ENCODE measurements at places on chromosomes 6 and 20.

- no peak for DNase-seq
These were observed 1.9 kb downstream of the SYNCRIP start for GRCh38 chr6:85640821-85641220.

DNA sequence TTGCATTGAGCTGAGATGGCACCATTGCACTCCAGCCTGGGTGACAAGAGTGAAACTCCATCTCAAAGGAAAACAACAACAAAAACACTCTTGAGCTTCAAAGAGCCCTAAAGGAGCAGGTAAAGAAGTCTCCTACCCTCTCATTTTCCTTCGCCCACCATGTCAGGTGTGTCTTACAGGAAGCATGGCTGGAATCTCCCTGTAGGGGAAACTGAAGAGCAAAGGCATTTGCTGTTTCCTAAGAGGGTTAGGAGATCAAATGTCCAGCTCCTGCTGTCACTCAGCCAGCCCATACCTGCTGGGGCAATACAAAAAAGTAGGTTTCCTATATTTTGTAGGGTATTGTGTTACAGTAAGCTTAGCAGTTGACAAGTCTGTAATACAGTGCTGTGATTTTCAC is 43.3 kb downstream of the SPATA2 start:
- DNase-seq, result no peak

DNA sequence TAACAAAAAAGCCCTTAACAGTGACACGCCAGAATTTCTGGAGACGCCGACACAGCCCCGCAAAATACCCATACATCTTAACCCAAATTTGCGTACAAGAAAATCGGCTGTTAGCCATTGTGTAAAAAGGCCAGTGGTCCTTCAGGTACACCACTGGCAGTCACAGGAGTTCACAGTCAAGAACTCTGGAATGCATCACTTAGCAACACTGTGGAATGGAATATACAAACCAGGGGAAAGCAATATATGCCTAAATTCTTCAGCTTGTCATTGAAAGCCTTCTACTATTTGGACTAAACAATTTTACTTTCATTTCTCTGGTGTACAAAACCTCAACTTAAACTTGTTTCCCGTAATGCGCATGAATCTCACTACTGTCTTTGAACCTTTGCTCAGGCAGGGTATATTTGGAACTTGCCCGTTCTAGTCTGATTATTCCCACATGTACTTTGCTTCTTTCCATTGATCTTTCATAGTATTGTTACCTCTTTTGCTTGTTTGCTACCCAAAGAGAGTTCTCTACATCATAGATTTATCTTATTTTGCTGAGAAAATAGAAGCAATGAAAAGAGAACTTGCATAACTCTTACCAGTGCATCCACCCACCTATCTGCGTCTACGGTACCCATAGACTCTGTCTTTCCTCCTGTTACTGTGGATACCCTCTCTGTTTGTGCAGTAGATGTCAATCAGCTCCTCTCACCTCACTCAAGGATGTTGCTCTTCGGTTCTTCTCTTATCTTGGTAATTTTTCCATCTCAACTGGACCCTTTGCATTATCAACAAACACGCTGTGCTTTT is at the start of gene ARMH2:
TSS of gene ARMH2 (minus strand) at position 178 of the 801 bp plus-strand sequence. CDS start at position 118, 60 bp downstream.
- DNase-seq, result no peak

GRCh38 chr6:71254323-71254722 is 34.3 kb upstream of the OGFRL1 start:
- DNase-seq, result no peak

GRCh38 chr20:60240415-60240814 is 282.2 kb downstream of the CDH26 start:
- DNase-seq, result no peak

GRCh38 chr20:58233393-58233792 is 4.9 kb upstream of the ANKRD60 start:
- no peak for DNase-seq

DNA sequence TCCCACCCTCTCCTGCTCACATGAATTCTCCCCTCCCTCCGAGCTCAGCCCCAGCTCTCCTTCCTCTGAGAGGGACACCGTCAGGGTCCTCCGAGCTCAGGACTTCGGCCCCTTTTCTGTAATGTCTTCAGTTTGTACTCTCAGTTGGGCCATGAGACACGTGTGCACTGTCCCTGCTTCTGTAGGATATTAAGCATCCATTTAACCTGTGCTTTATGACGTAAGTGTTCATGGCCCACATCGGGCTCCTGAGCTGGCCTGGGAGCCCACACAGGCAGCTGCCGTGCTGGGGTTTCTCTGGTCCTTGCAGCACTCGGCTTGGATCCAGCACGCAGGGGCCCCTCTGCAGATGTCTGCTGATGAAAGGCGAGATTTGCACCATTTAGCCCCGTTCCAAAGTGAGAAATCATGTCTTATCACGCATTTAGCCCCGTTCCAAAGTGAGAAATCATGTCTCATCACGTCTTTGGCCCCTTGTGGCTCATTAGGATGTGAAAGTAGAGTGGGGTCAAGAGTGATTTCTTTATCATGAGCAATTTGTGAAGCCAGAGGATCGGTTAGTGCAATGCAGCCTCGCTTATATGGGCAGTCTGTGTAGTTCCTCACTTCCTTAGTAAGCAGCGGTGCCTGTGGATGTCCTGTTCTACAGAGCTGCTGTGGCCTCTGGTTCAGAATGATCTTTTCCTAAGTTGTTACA is 25.3 kb downstream of the DUSP22 start:
- no peak for DNase-seq

DNA sequence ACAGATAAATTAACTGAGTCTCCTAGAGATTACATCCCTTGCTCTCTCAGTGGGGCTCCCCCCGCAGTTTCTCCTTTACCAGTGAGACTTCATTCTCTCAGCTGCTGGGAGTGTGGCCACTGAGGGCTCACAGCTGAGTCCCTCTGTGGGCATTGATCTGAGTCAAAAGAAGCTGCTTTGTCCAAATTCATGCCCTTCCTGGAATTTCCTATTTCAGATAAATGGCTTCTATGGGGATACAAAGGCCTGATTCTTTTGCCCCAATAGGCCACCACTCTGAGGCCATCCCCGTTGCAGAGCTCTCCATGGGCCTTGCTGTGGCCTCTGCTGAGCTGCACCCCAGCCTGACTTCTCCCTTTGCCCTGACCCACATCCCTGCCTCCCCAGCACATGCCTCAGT is 10.0 kb downstream of the CST5 start:
- no peak for DNase-seq

GRCh38 chr6:32112431-32112980 is 3.4 kb upstream of the TNXB start:
- DNase-seq, result no peak

DNA sequence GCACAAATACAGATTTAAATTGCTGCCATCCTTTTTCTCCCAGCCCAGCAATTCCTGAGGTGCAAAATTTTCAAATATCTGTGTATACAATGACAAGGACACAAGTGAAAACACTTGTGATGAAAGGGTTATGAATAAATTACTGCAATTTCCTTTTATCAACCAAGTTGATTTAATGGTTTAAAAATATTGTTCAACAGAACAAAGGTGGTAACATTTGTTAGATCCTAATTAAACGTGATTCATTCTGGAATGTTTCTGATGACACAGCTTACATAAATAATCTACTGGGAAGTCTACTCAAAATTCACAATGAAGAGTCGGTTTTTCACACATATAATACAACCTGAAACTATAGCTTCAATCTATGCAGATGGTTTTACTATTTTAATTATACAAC is 17.1 kb downstream of the B4GALT5 start:
- no peak for DNase-seq

DNA sequence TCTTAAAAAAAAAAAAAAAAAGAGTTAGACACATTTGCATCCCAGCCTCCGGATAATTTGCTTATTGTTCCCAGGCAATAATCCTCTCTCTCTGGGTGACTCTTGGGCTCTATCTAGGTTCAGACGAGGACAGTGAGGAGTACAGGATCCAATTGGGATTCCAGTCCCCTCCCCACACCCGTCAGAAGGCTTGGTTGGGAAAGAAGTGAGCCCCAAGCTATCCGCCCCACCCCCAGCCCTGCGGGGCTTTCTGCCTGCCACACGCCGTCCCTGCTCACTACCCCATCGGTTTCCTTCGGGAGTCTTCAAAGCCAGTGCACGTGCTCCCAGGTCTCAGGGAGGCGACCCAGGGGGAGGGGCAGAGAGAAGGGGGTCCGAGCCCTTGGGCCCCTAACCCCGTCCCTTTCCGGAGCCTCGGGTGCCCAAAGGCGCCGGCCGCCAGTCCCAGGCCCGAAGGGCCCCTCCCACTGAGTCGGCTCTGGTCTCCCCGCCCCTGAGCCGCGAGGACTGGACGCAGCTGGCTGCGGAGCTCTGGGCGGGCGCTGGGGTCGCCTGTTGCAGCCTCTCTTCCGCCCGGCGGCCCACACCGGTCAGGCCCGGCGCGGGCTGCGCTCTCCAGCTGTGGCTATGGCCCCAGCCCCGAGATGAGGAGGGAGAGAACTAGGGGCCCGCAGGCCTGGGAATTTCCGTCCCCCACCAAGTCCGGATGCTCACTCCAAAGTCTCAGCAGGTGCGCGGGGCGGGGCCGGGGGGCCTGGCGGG is 2.5 kb downstream of the MYMX start:
- peak; percentile 38 for DNase-seq

DNA sequence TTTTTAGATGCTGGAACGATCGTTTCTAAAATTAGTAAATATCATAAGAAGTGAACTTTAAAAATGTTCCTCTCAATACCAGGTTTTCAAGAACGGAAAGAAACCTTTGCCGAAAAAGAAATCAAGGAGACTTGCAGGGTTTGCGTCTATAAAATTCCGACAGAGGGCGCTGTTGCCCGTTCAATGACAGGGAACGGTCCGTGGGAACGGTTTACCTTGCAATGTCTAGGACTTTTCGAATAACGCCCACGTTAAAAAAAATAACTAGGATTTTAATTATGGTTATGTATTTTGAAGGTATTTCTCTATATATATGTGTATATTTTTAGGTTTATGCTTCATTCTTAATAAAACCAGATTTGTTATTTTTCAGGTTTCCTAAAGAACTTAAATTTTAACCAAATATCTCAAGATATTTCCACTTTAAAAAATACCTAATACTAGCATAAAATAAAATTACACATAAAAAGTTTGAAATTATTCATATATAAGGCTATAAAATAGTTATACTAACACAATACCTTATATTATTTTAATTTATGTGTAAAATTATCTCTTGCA is 2.5 kb upstream of the TFAP2B start:
- DNase-seq, result peak; percentile 78

- peak; percentile 18 for DNase-seq
These were observed 33.1 kb upstream of the SMLR1 start for GRCh38 chr6:130794010-130794697.

DNA sequence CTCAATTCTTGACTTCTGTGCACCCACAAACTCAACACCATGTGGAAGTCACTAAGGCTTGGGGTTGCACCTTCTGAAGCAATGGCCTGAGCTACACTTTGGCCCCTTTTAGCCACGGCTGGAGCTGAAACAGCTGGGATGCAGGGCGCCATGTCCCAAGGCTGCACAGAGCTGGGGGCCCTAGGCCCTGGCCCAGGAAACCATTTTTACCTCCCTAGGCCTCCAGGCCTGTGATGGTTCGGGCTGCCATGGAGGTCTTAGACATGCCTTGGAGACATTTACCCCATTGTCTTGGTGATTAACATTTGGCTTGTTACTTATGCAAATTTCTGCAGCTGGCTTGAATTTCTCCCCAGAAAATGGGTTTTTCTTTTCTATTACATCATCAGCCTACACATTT is 86.9 kb downstream of the MTFR2 start:
- DNase-seq, result no peak

GRCh38 chr6:46993846-46994245 is 48.3 kb downstream of the ADGRF1 start:
- DNase-seq, result no peak

DNA sequence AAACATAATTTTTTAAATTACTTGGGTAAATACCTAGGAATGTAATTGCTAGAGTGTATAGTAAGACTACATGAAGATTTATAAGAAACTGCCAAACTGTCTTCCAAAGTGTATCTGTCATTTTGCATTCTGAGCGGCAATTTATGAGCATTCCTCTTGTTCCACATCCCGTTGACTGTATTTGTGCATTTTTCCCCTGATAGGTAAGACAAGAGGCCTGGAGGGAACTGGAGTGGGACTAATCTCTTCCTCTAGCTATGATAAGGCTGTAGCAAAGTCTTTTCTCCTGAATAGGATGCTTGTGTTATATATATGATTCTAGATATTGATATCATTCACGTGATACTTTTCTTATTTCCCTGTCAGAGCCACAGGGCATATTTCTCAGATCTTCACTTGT is 1557.5 kb downstream of the GRIK2 start:
- DNase-seq, result no peak

- DNase-seq, result no peak
These were observed 64.6 kb downstream of the ABHD12 start for GRCh38 chr20:25325997-25326396.

DNA sequence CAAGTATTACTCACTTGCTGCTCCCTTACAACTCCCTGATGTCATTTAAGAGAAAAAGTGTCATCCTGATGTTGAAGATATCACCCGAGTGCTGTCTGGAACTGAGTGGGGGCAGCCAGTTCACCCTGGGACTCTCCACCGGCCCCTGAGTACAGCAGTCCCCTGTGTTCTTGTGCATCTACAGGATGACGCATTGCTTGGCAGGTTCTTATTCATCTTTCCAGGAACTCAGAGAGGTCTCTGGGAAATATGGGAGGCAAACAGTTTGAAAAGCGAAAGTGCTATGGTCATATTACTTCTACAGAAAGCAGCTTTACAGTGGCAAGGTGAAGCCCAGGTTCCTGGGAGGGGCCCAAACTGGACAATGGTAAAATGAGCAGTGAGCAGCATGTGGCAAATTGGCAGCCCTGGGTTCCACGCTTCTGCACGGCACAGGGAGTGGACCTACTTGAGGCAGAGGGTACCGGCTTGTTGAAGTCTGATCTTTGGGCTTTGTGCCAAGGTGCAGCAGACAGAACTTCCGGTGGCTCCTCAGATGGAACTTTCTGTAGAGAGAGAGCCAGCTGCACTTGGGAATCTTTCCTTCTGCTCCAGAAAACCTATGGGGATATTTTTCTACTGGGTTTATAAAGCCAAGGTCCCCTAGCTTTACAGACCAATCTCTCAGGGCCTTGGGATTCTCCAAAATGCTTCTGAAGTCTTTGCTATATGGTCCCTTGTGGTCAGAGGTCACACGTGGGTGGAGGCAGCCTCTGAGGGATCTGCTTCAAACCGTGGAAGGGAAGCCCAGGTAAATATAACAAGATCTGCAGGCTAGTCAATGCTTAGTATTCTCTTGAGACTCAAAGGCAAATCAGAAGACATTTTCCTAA is 128.3 kb downstream of the MAP3K7 start:
- DNase-seq, result peak; percentile 91

- no peak for DNase-seq
These were observed 621.9 kb upstream of the CITED2 start for GRCh38 chr6:139996253-139996834.

Data from activated CD4-positive, alpha-beta T cell treated with anti-CD3 and anti-CD28 coated beads for 48 hours (primary cell).